Stimulated activated memory B cell treated with anti-CD40 and anti-IgM and Interleukin-4, amounts not matched to agents 10 μg/mL and 1 μg/mL and 100 μg/mL, for 72 hours (primary cell): ENCODE measurements at places on chromosomes 1 and 21.

DNA sequence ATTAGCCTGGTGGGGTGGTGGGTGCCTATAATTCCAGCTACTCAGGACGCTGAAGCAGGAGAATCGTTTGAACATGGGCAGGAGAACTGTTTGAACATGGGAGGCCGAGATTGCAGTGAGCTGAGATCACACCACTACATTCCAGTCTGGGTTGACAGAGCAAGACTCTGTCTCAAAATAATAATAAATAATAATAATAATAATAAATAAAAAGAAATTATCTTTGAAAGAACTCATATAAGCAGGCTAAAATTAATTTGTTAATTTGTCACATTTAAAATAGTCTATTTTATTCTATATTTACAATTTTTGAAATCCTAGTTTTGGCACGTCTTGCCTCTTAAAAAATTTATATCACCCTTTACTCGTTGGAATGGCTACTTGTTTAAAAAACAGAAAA is 27.6 kb downstream of the CD247 start:
- no peak for ATAC-seq

- no peak for ATAC-seq
Measured at GRCh38 chr1:29677028-29678024, 441.0 kb downstream of the PTPRU start.

- no peak for ATAC-seq
Measured at GRCh38 chr1:31661856-31662255, 17.2 kb upstream of the PEF1 start.

DNA sequence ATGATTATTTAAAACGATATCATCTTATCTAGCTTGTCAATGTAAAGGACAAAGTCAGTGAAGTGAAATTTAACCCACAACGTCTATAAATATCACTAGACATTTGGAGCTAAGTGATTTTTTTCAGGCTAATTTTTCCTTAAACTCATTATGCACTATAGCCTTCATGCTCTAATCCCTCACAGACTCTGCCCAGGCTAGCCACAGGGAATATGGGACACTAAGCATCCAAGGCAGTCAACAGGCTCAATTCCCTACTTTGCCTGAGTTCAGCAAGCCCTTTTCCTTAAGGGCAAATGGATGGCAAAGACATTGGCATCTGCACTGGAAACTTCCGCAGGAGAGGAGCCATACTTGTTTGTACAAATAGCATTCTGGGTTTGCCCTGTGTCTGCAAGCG is 577.0 kb downstream of the LMO4 start:
- no peak for ATAC-seq
